Stimulated activated CD4-positive, alpha-beta T cell treated with anti-CD3 and anti-CD28 coated beads, Interleukin-2, amount 100 ng/mL, for 24 hours (primary cell): ENCODE measurements at places on chromosomes 7 and 10.

GRCh38 chr7:94620703-94621118, 35.2 kb downstream of the SGCE start:
- DNase-seq, result peak; percentile 54

DNA sequence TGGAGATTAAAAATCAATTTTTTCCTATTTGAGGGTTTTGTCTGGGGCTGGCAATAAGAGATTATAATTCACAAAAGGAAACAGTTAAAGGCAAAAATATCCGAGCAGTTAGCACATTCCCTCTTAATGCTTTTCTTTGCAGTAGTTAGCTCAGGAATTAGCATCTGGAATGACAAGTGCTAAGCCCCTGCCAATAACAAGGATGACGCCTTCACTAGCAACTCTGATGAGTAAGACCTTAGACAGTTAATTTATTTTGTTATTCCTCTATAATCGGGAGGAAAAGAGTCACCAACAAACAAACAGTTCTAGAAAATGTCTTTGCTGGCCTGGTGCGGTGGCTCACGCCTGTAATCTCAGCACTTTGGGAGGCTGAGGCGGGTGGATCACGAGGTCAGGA, 151.3 kb downstream of the TRIL start:
- no peak for DNase-seq

- DNase-seq, result no peak
Observed at GRCh38 chr7:133345690-133346421, 93.0 kb downstream of the EXOC4 start.

- DNase-seq, result no peak
Observed at GRCh38 chr7:48004638-48005037, 24.3 kb downstream of the SUN3 start.

GRCh38 chr10:34156781-34157425, 658.2 kb downstream of the PARD3 start:
- no peak for DNase-seq

- DNase-seq, result no peak
Observed at GRCh38 chr7:30252885-30253795, 31.3 kb upstream of the ZNRF2 start.

DNA sequence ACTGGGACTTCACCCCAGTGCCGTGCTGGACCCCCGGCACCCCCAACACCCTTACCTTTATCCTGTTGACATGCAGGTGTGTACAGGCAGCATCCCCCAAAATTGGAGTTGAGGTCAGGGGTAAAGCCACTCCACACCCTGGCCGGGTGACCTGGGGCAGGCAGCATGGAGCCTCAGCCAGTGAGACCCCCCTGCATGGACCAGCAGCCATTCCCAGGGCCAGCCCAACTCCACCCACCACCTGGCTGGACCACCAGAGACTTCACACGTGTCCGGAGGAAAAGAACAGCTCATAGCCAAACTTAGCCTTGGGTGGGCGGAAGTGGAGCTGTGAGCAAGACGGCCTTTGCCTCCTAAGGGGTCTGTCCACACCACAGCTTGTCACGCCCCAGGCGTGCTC, 413.0 kb upstream of the FOXK1 start:
- DNase-seq, result no peak

GRCh38 chr7:50347693-50348092, 43.2 kb downstream of the IKZF1 start:
- no peak for DNase-seq

DNA sequence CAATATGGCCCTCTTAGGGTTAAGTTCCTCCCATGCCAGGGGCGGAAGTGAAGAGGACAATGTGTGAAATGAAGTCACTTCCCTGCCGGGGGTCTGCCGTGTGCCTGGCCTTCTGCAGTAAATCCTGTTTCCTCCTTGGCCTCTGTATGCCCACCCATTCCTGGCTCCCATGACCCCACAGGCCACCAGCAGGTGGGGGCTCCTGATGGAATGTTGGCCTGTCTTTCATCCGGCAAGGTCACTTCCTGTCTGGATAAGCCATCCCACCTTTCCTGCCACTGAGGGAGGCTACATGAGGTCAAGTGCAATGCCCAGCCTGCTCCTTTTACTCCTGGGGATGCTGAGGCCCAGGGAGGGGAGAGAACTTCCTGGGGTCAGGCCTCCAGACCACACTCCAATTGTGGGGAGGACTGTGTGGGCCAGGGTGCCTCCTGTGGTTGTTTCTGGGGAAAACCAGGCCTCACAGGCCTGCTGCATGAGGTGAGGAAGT, 22.3 kb downstream of the PALD1 start:
- no peak for DNase-seq

- DNase-seq, result no peak
Observed at GRCh38 chr10:27638071-27638750, 107.4 kb downstream of the MKX start.

DNA sequence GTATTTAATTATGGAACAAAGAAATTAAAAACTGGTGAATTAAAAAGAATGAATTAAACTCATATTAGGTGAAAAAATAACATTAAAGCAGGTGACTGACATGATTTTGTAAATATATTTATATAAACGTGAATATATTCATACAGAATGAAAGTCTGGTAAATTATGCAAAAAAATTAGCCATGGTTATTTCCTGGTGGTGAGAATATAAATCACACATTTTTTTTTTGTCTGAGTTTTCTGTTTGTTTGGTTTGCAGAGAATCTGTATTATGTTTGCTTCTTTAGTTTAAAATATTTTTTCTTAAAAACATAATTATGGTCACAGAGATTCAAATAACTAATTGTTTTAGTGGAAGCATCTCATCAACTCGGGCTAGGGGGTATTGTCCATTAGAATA, 73.0 kb upstream of the CSTF2T start:
- no peak for DNase-seq

- no peak for DNase-seq
Observed at GRCh38 chr10:124092250-124092859, 1.0 kb downstream of the CHST15 start.

DNA sequence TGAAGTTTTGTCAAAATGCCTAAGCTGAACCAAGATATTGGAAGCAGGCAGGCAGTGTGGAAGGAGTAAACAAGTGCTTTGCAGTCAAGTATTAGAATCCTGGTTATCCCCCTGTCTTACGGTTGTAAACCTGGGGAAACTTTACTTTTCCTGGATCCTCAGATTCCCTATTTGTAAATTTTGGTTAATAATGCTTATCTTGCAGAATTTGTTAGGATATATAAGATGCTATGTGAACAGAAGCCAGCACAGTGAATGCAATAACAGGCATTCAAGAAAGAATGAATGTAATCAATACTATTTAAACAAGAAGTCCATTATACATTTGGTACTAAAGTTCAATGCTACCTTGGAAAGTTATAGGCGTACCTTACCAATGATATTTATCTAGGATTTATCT, 91.8 kb upstream of the STK17A start:
- no peak for DNase-seq

DNA sequence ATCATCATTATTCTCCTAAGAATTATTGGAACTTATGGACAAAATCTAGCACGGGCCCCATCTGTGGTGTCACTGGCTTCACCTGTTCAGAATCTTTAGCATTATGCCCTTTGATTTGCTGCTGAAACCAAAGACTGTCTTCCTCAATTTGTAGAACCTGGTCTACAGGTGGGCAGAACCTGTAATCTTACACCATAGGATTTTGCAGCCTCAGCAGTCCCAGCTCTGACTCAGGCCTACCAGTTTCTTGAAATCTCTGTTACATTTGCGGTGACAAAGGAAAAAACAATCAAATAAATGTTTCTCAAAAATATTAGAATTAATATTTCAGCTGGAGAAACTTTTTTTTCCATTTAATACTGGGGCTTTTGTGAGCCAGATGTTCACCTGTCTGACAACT, 86.1 kb downstream of the EPDR1 start:
- no peak for DNase-seq

GRCh38 chr10:85454386-85454785, 912.2 kb downstream of the GRID1 start:
- DNase-seq, result no peak

DNA sequence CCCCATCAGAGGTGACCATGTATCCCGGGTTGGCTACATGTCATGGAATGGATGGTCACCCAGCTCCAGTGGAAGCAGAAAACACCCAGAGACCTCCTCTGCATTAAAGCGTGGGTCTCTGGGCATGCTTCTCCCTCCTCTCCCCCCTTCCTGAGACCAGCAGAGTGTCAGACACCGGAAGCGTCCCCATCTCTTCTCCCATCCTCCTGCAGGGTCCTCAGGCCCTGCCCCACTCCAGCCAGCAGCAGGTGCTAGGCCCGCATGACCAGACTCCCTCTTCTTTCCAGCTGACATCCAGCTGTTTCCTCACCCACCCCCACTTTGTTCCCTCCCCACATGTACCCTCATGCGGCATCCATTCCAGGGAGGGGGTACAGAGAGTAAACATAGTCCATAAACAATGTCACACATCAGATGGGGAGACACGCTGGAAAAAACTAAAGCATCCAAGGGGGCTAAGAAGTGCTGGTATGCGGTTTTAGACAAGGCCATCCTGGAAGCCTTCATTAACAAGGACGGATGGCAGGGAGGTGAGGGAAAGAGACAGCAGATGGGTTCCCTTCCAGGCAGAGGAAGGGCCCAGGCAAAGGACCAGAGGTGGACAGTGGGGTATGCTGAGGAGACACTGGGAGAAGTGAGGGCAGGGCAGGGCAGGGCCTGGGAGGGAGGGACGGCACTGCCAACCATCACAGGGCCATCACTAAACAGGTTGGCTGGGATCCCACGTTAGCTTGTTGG, 12.5 kb upstream of the SLC18A3 start:
- DNase-seq, result no peak

GRCh38 chr7:150389532-150389816, 10.3 kb downstream of the ZNF775 start:
- DNase-seq, result no peak

DNA sequence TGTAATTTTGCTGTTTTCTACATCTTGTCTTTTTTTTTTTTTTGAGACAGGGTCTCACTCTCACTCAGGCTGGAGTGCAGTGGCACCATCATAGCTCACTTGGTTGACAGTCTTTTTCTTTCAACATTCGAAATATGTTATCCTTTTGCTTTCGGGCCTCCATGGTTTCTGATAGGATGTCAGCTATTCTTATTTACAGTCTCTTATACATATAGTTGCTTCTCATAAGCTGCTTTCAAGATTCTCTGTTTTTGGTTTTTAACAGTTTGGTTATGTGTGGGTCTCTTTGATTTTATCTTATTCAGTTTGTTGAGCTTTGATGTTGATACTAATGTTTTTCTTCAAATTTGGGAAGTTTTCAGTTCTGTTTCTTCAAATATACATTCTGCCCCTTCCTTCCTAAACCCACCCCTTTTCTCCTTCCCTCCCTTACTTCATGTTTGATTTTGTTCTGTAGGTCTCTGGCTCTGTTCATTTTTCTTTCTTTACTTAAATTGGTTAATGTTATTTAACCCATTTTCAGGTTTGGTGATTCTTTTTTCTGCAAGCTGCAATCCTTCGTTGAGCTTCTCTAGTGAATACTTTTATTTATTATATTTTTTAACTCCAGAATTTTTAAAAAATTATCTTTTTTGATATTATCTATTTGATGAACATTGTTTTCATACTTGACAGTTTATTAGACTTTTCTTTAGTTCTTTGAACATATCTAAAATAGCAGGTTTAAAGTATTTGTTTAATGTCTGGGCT, 19.3 kb downstream of the SEPTIN7 start:
- DNase-seq, result no peak

- DNase-seq, result no peak
Observed at GRCh38 chr10:122296363-122297120, 25.4 kb downstream of the BTBD16 start.

DNA sequence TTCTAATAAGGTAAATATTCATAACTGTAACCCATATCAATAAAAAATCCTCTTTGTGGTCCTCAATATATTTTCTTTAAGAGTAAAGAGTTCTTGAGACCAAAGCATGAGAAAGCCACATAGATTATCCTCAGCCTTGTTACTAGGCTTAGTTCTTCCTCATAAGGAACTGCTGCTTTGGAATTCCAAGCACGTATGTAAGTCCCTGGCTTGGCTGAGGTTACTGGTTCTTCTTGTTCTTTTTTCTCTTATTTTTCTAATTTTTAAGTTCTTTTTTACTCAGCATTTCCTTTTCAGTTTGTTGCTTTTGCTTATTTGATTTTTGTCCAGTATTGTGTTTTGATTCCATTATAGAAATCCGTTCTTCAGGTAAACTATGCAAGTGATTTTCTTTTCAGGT, 127.3 kb downstream of the MARCHF5 start:
- no peak for DNase-seq

DNA sequence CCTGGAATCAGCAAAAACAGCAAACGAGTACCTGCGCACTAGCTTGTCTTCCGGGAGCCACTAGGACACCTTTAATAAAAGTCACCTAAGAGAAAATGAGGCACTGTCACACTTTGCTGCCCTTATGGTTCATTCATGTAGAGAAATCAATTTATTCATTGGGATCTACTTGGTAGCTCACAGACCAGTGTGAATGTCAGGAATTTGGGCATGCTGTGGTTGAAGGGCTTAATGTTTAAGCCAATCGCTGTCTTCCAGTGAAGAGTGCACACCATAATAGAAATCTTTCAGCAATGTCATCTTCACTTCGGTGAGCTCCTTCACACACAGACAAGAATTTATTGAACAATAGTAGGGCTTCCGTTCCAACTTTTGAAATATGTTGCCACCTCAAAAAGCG, 65.1 kb downstream of the MARCHF5 start:
- no peak for DNase-seq
